ENCODE measurements at places on chromosomes 1 and 21.

- no peak for DNase-seq
Measured at GRCh38 chr1:167128261-167129227, 34.7 kb downstream of the STYXL2 start.

DNA sequence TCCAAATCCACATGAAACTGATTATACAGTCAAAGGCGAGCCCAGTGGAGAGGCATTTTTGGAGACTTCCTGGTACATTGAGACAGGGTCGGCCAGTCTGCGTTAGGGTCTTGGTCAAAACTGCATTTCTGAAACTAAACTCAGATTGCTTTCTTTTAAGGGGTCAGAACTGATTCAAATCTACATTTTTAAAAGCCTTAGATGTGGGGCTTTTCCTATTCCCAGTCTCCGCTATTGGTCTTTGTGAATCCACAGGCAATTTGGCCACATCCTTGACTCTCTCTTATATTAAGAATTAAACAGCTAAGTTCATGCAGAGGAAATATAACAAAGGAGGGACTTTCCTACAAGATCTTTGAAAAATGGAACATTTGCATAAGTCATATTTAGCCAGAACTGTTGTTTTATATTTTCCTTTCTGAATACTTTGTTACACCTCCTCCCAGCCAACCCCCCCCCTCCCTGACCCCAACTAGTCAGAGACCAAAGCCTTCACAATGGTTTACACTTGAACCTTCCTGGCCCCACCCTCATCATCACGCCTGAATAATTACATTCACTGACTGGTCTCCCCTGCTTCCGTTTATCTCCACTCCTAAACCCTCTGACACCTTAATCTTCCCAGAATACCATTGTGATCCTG is 30.9 kb downstream of the SELL start:
- no peak for DNase-seq

- peak; percentile 92 for DNase-seq
Measured at GRCh38 chr1:199859491-199859933, 168.0 kb upstream of the NR5A2 start.

- DNase-seq = no peak
Measured at GRCh38 chr1:40620586-40621210, 44.8 kb downstream of the RIMS3 start.

DNA sequence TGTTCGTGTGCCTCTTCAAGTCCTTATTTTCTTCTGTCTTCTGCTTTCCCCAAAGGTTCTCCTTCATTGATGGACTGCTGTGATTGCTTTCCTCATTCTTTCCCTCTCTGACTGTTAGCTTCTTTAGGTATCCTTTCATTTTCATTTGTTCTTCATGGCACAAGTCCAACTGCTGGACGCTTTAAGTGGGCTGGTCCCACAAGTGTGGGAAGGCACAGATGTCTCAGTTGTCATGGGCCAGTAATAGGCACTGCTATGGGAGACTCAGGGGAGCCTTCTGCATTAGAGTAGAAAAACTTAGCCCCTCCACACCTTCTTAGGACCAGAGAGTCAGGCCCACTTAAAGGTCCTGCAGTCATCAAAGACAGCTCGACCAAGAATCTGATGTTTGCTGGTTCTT is 122.3 kb upstream of the C1orf105 start:
- no peak for DNase-seq
